ENCODE measurements at places on chromosomes 5 and 9. TPM values are rescaled to one million over a fixed set of nuclear protein-coding genes. Genes with fewer than 3 reads are reported as not detected.

DNA sequence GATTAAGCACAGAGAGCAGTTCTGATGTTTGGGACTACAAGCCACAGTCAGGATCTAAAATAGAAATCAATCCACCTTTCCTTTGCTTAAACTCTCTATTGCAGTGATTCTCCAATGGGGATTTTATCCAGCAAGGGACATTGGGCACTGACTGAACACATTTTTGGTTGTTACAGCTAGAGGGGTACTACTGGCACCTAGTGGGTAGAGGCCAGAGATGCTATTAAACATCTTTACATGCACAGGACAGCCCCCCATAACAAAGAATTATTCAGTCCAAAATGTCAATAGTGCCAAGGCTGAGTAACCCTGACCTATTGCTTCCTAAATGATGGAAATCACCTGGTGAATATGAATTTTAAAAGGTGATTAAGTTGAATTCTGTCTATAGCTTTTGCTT lies 12.0 kb downstream of the ZNF622 start:
- DNase-seq, result no peak

DNA sequence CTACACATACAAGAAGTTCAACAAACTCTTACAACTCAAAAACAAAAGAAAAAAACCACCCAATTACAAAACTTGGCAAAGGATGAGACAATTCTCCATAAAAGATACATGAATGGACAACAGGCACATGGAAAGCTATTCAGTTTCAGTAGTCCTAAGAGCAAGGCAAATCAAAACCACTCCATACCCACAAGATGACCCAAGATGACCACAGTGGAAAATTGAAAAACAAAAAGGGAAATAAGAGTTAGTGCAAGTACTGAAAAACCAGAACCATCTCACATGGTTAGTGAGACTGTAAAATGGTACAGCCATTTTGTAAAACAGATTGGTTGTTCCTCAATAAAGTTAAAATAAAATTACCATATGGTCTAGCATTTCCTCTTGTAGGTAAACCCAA lies 287.1 kb upstream of the CDH9 start:
- DNase-seq, result no peak

GRCh38 chr5:65468633-65469032 lies 13.1 kb downstream of the ADAMTS6 start:
- DNase-seq, result peak; percentile 39

DNA sequence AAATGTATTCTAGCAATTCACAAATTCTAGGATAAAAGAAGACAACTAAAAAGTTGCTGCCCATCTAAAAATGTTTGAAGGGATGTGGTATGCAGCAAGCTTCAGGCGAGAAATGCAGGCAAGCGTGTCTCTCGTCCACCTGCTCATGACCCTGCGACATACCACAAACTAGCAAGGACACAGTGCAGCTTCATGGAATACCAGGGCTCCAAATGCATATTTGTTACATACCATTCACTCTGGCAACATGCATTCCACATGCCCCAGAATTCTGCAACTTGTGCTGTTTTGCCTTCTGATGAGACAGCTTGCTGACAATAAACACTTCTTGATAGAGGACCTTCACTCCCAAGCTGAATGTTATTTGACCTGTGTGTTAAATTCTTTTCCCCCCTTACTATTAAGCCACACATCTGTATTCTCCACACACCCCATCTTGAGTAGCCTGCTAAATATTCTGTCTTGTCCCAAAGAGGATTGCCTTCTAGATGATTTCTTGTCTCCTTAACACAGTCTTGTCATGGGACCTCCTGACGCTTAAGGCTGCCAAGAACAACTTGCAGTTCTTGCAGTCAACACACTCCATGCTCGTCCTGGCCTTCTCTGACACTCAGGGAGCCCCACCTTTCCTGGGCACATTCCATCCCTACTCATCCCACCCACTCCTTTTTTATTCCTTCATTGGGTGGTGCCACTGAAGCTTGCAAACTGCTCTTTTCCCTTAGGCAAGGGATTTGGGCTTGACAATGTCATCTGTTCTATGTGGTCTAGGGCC lies 340.5 kb downstream of the PIK3R1 start:
- DNase-seq, result peak; percentile 15

- no peak for DNase-seq
These were observed at the start of gene CER1 for GRCh38 chr9:14722391-14723035. Gene CER1 (minus strand): TSS chr9:14722733. CDS start chr9:14722672, 61 bp downstream.

DNA sequence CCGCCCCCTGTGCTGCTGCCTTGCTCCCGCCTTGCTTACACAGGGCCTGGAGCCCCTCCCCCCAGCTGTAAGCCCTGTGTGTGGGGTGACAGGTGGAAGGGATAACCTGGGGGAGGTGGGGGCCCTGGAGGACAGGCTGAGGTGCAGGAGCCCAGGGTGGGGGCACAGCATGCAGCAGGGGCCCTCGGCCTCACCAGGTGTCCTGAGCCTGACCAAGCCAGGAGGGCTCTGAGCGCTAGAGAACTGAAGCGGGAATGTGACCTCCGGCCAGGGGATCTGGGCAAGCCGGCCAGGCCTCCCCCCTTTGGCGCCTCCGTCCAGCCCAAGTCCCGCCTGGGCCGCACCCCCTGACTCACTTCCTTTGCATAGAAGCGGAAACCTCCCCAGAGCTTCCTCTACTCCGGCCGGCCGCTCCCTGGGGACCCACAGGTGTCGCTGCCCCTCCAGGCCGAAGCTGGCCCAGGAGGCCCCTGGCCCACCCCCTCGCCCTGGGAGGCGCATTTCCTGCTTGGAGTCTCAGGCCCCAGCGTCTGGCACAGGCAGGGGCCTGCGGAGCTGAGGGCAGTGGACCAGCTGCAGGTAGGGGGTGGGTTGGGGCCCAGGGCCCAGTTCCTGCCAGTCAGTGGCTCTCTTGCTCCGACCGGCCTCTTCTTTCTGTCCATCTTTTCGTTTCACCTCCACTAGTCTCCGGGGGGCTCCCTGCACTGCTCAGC lies at the start of gene TOR4A:
Gene TOR4A, plus strand, starts transcription at position 398 of the 713 bp plus-strand sequence. CDS start 964 bp downstream, outside the sequence.
- DNase-seq, result peak; percentile 84

DNA sequence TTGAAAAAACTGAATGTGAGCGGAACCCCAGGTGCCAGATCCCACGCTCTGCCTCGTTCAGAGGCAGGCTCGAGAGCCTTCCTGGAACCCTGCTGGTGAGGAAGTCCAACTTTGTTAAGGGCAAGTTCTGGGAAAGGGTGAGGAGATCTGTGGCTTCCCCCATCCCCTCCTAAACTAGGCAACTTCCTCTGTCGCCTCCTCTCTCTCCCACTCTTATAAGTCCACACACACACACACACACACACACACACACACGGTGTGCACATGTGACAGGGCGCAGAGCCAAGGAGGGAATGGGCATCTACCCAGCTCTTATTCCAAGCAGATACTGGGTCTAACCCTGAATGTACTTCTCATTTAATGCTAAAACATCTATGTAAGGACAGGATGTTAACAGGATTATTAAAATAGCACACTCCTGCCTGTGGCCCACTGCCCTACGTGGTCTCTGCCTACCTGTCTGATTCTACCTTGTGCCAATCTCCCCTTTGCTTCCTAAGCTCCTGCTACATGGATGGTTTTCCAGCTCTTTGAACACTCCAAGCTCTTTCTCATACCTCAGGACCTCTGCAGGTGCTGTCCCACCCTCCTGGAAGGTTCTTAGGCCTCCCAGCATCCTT lies 72.4 kb upstream of the FBXW11 start:
- peak; percentile 34 for DNase-seq

DNA sequence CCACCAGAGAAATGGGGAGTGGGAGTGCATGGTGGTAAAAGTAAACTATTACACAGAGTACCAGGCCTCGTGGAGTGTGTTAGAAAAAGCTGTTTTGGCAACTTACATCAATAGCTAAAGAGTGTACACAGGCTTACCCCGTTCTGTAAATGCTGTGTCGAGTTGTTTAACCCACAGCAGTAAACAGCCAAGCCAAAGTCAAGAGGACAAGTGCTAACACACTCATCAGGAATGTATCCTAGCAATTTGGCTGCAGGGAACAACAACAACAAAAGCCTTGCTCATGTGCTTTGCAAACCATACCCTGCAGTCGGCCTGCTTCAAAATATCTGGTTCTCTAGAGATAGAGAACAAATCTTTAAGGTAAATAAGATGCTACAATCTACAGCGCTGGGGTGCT lies 15.9 kb downstream of the DAP start:
- DNase-seq, result no peak

- no peak for DNase-seq
These were observed 969.6 kb upstream of the DMAC1 start for GRCh38 chr9:8769153-8769552.

- DNase-seq, result peak; percentile 22
These were observed 599 bp downstream of the KIAA1191 start for GRCh38 chr5:176360894-176361436.

- DNase-seq, result peak; percentile 90
These were observed at the start of gene ELAVL2 for GRCh38 chr9:23826120-23826629. Gene ELAVL2 (minus strand): TSS chr9:23826240. CDS start chr9:23762234, 64,006 bp downstream.

GRCh38 chr5:4362411-4362810 lies 766.8 kb downstream of the IRX1 start:
- no peak for DNase-seq

- DNase-seq, result no peak
These were observed 59.0 kb upstream of the RETREG1 start for GRCh38 chr5:16675806-16676205.

- DNase-seq, result no peak
These were observed 565.7 kb upstream of the WWC1 start for GRCh38 chr5:167725741-167726140.

DNA sequence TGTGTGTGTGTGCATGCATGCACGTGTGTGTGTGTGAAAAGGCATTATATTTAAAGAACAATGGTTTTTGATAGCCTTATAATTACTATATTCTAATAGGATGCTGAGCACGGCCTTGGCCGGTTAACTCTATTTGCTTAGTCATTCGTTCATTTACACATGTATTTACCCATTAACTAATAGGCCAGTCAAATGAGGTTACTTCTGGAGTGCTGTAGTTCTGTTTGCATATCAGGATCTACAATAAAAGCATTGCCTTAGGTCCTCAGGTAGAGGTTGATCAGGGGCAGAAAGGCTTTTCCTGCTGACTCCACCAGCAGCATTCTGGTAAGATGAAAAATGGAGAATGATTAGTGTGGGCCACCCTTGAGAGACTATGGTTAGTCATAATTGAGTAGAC lies 219.0 kb downstream of the COMMD10 start:
- DNase-seq, result no peak

DNA sequence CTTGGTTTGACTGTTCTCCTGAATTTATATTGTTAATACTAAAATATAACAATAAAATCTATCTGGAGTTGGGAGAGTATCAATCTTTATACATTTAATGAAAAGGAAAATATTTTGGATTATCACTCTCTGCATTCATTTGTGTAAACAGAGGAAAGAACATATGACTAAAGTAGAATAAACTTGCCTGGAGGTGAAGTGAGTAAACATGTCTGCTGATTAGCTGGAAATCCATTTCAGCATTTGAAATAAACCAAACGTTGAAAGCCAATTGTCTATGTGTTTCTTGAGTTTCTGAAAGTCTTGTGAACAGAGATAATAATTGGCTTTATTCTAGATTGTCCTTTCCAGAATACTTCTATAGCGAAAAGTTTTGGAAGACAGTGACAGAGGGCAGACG lies 776.2 kb downstream of the SEMA5A start:
- no peak for DNase-seq

DNA sequence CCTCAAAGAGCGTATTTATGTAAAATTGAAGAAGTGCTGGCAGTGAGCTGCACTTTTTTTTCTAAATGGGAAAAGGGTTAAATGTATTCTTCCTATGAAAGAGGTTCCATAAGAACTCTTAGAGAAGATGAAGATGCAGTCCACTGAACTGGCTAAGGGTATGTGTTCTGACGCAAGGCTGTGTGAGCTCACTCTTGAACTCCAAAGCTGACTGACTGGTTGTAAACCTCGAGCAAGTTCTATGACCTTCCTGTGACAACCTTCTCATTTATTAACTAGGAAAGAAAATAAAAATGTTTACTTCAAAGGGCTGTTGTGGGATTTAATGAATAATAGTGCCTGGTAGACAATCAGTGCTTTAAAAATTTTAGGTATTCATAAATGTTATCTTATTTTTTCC lies 46.7 kb downstream of the POC5 start:
- peak; percentile 44 for DNase-seq

- DNase-seq, result no peak
These were observed 14.7 kb downstream of the SH3RF2 start for GRCh38 chr5:145951071-145951470.

DNA sequence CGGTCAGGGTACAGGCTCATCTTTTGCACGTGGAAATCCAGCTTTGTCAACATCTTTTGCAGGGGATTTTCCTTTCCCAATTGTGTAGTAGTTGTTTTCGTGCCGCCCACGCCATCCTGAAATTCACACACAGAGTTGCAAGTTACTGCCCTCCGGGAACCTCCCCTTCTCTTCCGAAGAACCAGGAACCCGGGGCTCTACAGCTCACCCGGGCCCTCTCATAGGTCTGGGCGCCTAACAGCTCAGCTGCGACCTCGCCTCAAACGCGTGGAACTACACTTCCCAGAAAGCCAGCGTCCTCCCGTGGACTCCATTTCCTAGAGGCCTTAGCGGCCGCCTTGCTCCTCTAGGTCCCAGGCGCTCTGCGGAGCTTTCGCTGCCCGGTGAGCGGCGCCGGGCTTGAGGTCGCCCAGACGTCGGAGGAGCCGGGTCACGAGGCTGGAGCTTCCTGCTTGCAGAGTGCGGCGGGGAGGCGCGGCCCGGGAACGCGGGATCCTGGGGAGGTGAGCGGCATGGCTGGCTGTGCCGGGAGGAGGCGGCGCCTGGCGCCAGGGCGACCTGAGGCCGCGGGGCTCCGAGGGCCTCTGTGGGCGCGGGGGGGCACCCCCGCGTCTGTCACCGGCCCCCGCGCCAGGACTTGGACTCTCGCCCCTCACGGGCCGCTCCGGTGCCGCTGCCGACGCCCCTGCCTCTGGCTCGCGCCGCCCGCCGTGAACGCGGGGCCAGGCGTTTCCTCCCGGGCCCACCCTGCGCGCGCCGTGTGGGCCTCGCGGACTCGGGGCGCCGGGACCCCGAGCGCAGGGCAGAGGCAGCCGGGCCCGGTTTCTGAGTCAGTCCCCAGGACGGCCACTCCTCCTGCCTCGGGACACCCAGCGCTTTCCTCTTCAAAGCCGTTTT lies at the start of gene ZNF354B:
Gene ZNF354B, plus strand, starts transcription at position 329 of the 897 bp plus-strand sequence. CDS start 1,095 bp downstream, outside the sequence.
- DNase-seq, result peak; percentile 92

DNA sequence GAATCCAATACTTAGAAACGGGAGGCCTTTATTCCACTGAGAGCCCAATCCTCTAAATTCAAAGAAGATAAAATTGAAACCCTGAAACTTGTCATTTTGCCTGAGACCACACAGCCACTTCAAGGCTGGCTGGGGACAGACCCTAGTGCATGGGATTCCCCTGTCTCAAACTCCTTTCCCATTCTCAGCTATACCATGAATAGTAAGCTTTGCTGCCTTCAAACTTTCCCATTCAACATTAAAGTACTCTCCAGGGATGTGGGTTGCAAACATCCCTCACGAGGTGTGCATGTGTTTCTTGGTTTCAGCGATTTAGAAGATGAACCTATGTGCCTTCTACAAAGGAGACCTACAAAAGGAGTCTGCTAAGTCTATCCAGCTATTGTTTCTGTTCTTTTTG lies 64.6 kb downstream of the GABRB2 start:
- DNase-seq, result no peak

- DNase-seq, result peak; percentile 50
These were observed 72.6 kb downstream of the PIK3R1 start for GRCh38 chr5:68287976-68288706.

Gene STPG3
- total RNA-seq, result not detected

Gene ANKRD18B
- total RNA-seq, result not detected

Gene SPATA31D4
- total RNA-seq, result not detected

Gene SERINC5
- total RNA-seq, result 17.1 TPM

Gene CFAP90
- total RNA-seq, result not detected

Gene IL9
- total RNA-seq, result not detected

Gene PCDHA9
- total RNA-seq, result 0.49 TPM

Gene NHP2
- total RNA-seq, result 162 TPM

Gene HSPB3
- total RNA-seq, result not detected

Gene LECT2
- not detected for total RNA-seq

Gene GALT
- 26.8 TPM for total RNA-seq

All from fibroblast of the aortic adventitia (primary cell).